Kidney (tissue), 22 donors: ENCODE measurements at places on chromosomes 12 and 14. TPM values are rescaled to one million over a fixed set of nuclear protein-coding genes. Genes with fewer than 3 reads are reported as not detected.

ZNF26 gene
- total RNA-seq, result 16.4 TPM

CCDC196 gene
- total RNA-seq, result not detected

UBE3B gene
- 44.3 TPM for total RNA-seq

PLEKHH1 gene
- 26.2 TPM for total RNA-seq

KLRC2 gene
- total RNA-seq, result 0.50 TPM

SAMD15 gene
- total RNA-seq, result 6.2 TPM

TOGARAM1 gene
- 25.6 TPM for total RNA-seq

TDRD9 gene
- 6.6 TPM for total RNA-seq

CPSF6 gene
- total RNA-seq, result 57.3 TPM

CDH24 gene
- 5.1 TPM for total RNA-seq

- no peak for DNase-seq
Observed at GRCh38 chr12:60042835-60043234, 447.0 kb downstream of the SLC16A7 start.

GRCh38 chr12:38850461-38850860 is 54.9 kb downstream of the CPNE8 start:
- no peak for DNase-seq

GRCh38 chr12:19190292-19191031 is 60.9 kb downstream of the PLEKHA5 start:
- DNase-seq, result no peak

DNA sequence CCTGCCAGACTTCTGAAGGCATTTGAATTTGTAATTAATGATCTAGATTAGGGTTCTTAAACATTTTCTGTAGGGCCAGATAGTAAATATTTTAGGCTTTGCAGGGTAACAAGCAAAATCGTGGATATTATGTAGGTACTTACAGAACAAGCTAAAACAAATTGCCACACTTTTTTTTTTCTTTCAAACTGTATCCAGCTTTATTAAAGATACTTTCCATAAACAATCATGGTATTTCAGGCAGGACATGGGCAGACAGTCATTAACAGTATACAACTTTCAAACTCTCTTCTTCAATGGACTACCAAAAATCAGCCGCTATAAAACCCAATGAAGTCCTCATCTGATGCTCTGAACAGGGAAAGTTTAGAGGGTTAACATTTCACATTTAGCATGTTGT is 9.6 kb downstream of the TRMT5 start:
- no peak for DNase-seq

DNA sequence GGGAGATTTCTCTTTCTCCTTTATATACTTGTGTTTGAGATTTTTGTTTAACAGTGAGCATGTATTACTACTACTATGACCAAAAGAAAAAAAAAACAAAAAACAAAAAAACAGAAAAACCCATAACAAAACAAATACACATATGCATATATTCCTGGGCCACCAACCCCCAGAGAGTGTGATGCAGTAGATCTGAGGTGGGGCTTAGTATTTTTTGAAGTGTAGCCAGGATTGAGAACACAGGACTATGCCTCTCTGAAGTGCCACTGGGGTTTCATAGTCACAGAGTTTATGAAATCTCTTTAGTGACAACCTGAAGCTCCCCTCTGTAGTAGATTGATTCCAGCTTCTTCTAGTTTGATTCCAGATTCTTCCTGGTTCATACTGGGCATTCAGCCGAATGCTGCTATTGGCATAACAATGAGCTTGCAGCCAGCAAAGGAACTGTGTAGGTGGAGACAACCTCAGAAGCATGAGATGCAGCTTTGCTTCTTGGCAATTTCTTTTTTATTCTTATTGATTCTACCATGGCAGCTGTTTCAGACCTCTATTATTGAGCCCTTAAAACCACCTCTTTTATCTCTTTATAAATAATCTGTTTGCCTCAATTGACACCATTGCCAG is 15.5 kb upstream of the ANO4 start:
- no peak for DNase-seq

DNA sequence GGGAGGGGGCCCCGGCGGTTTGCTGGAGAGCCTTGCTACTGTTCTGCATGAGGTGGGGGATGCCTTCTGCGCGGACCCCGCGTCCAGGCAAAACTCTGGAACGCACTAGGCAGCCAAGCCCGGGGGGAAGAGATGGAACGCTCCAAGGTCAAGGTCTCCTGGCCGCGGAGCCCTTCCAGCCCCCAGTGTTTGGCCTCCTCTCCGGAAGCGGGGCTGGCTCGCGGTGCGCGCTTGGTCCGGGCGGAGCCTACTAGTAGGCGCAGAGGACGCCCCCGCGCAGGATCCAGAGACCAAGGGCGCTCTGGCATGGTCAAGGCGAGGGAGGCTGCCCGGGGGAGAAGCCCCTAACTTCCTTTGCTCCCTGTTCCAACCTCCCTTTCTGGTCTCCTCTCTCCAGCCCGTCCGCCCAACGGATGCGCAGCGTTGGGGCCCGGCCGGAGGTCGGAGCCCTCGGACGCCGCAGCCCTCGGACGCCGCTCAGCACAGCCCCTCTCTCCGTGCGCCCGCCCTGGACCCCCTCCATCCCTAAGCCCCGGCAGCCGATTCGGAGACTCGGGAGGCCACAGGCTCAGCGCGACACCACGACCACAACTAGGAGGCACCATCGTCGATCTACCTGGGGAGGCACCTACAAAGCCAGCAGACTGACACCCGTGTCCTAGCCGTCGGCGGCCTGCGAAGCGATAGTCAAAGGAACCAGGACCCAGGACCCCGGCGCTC is 669 bp upstream of the KCNK13 start:
- peak; percentile 46 for DNase-seq

GRCh38 chr12:93497456-93497855 is 30.1 kb downstream of the MRPL42 start:
- no peak for DNase-seq

DNA sequence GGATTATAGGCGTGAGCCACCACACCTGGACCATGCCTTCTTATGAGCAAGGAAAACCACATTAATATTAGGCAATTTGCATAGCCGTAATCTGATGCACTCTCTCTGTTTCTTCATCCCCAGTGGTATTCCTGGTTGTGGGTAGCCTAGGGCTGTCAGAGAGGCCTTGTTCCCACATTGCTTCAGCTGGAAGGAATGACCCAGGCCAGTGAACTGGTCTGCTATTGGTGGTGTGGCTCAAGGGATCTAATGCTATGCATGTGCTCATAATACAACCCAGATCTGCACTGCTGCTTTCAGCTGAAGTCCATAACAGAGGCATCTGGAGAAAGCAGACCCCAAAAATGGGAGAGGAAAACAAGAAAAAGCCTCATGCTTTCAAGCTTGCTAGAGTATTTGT is 33.1 kb upstream of the G2E3 start:
- DNase-seq, result no peak

GRCh38 chr12:5817246-5817645 is 127.8 kb downstream of the ANO2 start:
- no peak for DNase-seq

GRCh38 chr12:69097619-69098368 is 141.6 kb upstream of the CPSF6 start:
- DNase-seq, result no peak

- no peak for DNase-seq
Observed at GRCh38 chr14:103516426-103517173, 6.0 kb downstream of the CKB start.

- peak; percentile 11 for DNase-seq
Observed at GRCh38 chr14:66066981-66067776, 419.0 kb upstream of the CCDC196 start.

- peak; percentile 84 for DNase-seq
Observed at GRCh38 chr12:3795492-3796133, 42.7 kb upstream of the CRACR2A start.

GRCh38 chr14:36113341-36113740 is 63.2 kb downstream of the PTCSC3 start:
- peak; percentile 75 for DNase-seq

GRCh38 chr12:122093098-122093883 is 14.7 kb downstream of the MLXIP start:
- DNase-seq, result no peak

GRCh38 chr12:69354556-69355187 is 4.9 kb upstream of the YEATS4 start:
- DNase-seq, result no peak

GRCh38 chr12:123265851-123266678 is 5.6 kb downstream of the CDK2AP1 start:
- no peak for DNase-seq

DNA sequence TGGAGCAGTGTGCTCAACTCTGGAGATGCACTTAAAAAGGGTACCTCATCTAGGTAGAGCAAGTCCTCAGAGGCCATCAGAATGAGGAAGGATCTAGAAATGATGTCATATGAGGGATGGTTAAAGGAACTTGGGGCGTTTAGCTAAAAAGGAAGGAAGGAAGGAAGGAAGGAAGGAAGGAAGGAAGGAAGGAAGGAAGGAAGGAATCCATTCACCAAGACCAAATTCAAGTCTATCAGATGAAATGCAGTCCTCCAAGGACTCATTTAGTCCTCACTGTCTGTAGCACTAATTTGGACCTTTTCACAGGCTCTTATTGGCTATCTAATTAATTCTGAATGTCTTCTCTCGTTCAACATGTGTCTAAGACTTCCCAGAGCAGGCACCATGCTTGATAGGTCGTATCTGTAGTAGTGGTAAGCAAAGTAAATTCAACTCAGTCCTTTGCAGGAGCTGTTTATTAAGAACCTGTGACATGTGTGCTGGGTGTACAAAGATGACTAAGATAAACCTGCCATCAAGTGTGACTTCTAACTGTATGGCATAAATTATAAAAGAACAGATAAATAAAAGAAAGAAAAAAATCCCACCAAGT is 63.5 kb downstream of the LLPH start:
- DNase-seq, result no peak

DNA sequence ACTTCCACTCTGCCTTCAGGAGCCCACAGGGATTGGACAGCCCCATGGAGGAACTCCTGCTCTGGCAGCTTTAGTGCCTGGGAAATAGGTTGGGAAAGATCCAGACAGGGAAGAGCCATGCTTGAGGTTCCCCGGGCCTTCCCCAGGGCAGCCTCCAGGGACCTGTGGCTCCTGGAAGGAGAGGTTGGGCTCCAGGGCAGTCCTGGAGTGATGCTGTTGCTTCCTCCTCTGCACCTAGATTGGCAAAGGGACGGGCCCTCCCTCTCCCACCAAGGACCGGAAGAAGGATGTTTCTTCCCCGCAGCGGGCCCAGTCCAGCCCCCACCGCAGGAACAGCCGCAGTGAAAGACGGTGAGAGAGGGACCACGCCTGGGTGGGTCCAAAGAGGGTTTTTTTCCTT is 16.5 kb downstream of the VASH1 start:
- DNase-seq, result no peak

DNA sequence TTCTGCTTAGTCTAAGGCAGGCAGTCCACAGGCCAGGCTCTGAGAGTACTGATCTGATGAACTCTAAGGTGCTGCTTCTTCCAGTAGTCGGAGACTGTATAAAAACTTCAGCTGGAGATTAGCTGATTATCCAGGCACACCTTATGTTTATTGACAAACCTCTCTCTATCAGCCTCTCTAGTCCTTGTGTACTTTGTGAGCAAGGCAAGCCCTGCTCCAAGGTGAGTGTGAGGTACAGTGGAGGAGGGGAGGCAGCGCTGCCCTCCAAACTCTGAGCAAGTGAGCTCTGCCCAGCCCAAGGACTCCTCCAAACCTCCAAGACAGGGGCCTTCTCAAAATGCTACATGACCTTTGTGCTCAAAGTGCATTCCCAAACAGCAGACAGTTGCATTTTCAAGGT is 95.9 kb upstream of the CDKN3 start:
- DNase-seq, result no peak

GRCh38 chr14:64963611-64964010 is 8.5 kb downstream of the RAB15 start:
- DNase-seq, result no peak

DNA sequence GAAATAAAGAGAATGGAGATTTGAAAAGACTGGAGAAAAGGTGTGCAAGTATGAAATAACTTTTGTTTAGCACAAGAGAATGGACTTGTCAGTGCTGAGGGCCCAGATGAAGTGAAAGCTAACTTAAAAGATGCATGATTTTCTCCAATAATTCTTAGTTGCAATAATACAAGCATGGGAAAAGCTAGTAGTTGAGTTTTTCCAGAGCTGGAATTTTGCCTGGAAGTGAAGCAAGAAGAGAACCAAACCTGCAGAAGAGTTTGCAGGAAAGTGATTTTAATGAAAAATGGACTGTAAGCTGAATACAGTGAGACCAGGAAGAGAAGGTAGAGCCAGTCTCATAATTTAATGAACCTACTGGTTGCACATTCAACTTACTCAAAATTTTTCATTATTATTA is 69.3 kb upstream of the FSCB start:
- no peak for DNase-seq

GRCh38 chr14:27727251-27727770 is 1039.3 kb upstream of the FOXG1 start:
- peak; percentile 75 for DNase-seq

DNA sequence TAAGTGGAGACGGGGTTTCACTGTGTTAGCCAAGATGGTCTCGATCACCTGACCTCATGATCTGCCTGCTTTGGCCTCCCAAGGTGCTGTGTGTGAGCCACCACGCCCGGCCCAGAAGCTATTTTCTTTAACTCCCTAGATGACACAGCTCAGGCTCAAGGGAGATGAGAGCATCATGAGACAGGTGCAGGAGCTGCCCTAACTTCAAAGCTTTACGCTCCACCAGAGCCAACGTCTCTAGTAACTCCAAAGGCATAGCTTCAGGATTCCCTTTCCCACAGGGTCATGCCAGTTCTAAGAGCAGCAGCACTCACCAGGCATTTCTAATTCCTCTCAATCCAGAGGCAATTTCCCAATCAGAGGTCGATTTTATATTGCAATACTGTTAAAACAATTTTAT is 21.0 kb downstream of the NDUFA12 start:
- no peak for DNase-seq

DNA sequence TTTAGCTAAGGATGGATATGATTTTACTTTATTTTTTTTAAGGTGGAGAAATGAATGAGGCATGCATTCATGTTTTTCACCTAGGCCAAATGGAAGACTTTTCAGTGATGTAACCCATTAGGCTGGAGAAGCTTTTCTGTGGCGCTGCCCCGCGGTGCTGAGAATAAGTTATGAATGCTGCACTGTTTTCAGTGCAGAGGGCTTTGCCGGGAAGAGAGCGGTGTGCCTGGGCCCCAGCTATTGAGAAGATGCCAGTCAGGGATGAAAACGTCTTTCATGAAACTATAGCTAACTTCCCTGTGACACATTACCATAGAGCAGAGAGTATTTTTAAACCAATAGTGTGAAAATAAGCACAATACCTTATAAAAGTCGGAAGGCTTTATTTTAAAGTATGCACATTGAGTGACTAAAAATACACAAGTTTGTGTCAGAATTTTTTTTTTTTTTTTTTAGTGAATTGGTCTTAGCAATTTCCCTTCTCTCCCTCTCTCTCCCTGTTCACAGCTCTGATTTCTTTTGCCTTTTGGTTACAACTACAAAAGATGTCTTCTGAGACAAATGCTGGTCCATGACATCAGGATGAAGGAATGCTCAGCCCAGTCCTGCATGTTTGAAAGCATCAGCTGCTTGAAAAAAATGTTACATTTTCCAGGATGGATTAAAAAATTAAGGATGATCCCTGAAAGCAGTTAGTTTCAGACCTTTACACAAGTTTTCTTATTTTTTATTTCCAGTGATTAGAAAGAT is 48.3 kb downstream of the NPAS3 start:
- no peak for DNase-seq
